Smooth muscle cell of the pulmonary artery (primary cell): ENCODE measurements at places on chromosomes 2 and 18. TPM values are rescaled to one million over a fixed set of nuclear protein-coding genes. Genes with fewer than 3 reads are reported as not detected.

The ZRANB3 gene
- 6.3 and 7.9 TPM in 2 replicates for total RNA-seq

The COBLL1 gene
- 13.3 and 16.1 TPM in 2 replicates for total RNA-seq

The G6PC2 gene
- total RNA-seq: not detected in 2 replicates

The MRO gene
- 0.07 and 0.20 TPM in 2 replicates for total RNA-seq

The DPY30 gene
- total RNA-seq: 32.8 and 41.4 TPM in 2 replicates

The CNTNAP5 gene
- not detected in 2 replicates for total RNA-seq

The ANKRD29 gene
- 2.0 and 8.3 TPM in 2 replicates for total RNA-seq
